Lung (tissue), 17 donors: ENCODE measurements at places on chromosomes 1 and 21. TPM values are rescaled to one million over a fixed set of nuclear protein-coding genes. Genes with fewer than 3 reads are reported as not detected.

GRCh38 chr21:41369105-41369919 lies 7.5 kb downstream of the MX2 start:
- DNase-seq = peak; percentile 9
- no peaks in the 10 kb centered on the region for H3K36me3 ChIP-seq
- H3K27me3 ChIP-seq = no peaks in the 10 kb centered on the region

- no peak overlapping the region for H3K4me3 ChIP-seq
- peaks cover 2% of the 10 kb centered on the region for H3K36me3 ChIP-seq
- H3K27ac ChIP-seq = no peak overlapping the region
- DNase-seq = no peak
- peaks cover 4% of the 10 kb centered on the region for H3K4me1 ChIP-seq
Observed at GRCh38 chr1:19287436-19288185, 959 bp downstream of the AKR7A3 start.

GRCh38 chr21:32641710-32642698 lies 29.8 kb upstream of the CFAP298 start:
- H3K36me3 ChIP-seq = peaks cover 17% of the 10 kb centered on the region
- no peak overlapping the region for H3K27ac ChIP-seq
- DNase-seq = no peak
- no peak overlapping the region for H3K4me3 ChIP-seq
- no peaks in the 10 kb centered on the region for H3K27me3 ChIP-seq
- no peaks in the 10 kb centered on the region for H3K4me1 ChIP-seq

TADA1 gene
- total RNA-seq = 8.3 TPM

- H3K4me3 ChIP-seq = no peak overlapping the region
- H3K27ac ChIP-seq = no peak overlapping the region
- peak; percentile 49 for DNase-seq
- H3K27me3 ChIP-seq = no peaks in the 10 kb centered on the region
- no peaks in the 10 kb centered on the region for H3K36me3 ChIP-seq
- H3K4me1 ChIP-seq = no peaks in the 10 kb centered on the region
Observed at GRCh38 chr1:9058465-9058864, 11.0 kb downstream of the SLC2A5 start.

DNA sequence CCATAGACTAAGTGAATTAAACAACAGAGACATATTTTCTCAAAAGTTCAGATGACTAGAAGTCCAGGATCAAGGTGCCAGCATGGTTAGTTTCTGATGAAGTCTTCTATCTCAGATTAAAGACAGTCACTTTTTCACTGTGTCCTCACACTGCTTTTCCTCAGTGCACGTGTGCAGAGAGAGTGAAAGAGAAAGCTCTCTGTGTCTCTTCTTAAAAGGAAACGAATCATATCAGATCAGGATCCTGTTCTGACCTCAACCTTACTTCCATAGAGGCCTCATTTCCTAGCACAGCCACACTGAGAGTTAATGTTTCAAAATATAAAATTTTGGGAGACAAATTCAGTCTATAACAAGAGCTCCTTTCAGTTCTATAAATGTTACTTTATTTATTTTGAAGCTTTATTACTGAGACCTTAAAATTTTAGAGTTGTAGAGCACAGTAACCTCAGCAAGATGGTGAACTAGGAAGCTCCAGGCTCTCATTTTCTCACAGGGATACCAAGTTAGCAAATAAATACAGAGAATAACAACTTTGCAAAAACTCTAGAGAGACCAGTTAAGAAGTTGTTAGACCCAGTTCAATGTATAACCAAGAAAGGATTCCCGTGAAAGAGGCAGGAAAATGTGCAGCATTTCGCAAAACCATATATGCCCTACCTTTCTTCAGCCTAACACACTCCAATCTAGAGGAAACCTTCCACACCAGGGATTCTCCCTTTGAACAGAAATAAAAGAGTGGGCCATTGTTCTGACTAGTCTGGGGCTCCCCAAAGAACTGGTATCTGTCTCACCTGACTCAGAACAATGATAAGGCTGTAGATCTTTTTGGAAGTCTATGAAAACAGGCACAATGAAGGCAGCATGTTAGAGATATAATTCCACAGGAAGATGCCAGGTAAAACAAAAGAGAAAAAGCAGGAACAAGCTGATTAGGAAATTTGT lies 372.2 kb downstream of the MRPL39 start:
- DNase-seq = no peak
- no peaks in the 10 kb centered on the region for H3K4me1 ChIP-seq
- H3K4me3 ChIP-seq = no peak overlapping the region
- no peak overlapping the region for H3K27ac ChIP-seq

SLC35D1 gene
- total RNA-seq = 8.0 TPM

ARHGAP30 gene
- 49.5 TPM for total RNA-seq

TRAF3IP3 gene
- 8.3 TPM for total RNA-seq

GRCh38 chr21:45957981-45958600 lies 23.5 kb upstream of the COL6A1 start:
- DNase-seq = peak; percentile 85

GRCh38 chr1:6991266-6991665 lies 206.0 kb downstream of the CAMTA1 start:
- no peak for DNase-seq
- H3K4me1 ChIP-seq = no peaks in the 10 kb centered on the region
- no peaks in the 10 kb centered on the region for H3K36me3 ChIP-seq
- H3K27ac ChIP-seq = no peak overlapping the region
- H3K4me3 ChIP-seq = no peak overlapping the region
- no peaks in the 10 kb centered on the region for H3K27me3 ChIP-seq

DNA sequence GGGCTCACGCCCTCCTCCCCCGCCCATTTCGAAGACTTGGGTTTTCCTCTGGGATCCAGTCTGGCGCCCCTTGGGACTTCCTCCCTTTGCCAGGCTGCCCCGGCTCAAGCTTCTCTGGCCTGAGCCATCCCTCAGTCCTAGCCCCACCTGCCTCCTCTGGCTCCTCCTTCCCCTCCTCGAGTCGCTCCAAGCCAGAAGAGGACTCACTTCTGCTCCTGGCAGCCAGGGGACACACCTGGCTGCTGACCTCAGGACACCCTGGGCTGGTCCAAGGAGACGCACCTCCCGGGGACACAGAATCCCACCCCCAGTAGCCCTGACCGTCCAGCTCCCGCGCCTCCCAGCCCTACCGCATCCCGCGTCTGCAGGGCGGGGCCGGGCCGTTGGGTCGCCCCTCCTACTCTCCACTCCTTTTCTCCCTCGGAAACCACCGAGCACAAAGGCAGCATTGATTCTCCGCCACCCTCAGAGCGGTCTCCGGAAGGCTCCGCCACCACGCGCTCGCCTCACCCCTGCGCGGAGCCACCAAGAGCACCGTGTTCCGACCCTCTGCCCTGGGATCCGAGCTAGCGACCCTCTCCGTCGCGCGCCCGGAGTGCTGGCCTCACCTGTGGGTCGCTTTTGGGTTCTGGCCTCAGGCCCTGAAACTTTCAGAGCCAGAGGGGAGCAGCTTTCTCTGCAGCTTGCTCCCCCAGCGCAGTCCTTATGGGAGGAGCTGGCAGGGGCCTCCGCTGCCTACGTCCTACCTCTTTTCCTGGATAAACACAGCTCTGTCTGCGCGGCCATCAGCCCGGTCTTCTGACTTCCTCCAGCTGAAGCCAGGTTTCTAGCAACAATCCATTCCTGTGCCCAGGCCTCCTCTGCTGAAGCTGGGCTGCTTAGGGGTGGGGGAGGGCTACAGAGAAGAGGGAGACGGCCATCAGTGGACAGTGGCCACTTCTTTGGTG lies at the start of gene C2CD4D:
Gene C2CD4D (minus strand): TSS at position 364 of the 947 bp plus-strand sequence. CDS start 831 bp downstream, outside the sequence.
- H3K4me3 ChIP-seq = peak within 1 kb of the TSS; percentile 9
- no peak within 1 kb of the TSS for H3K27ac ChIP-seq
- peak; percentile 85 for DNase-seq
- H3K27me3 ChIP-seq = peaks cover 38% of the 10 kb centered on the region

MCOLN3 gene
- total RNA-seq = 4.2 TPM

- no peak for DNase-seq
- H3K27ac ChIP-seq = peak overlapping the region; percentile 99
- no peaks in the 10 kb centered on the region for H3K27me3 ChIP-seq
- H3K4me1 ChIP-seq = no peaks in the 10 kb centered on the region
- no peaks in the 10 kb centered on the region for H3K36me3 ChIP-seq
Observed at GRCh38 chr1:229507502-229507901, 639 bp downstream of the NUP133 start.

DNA sequence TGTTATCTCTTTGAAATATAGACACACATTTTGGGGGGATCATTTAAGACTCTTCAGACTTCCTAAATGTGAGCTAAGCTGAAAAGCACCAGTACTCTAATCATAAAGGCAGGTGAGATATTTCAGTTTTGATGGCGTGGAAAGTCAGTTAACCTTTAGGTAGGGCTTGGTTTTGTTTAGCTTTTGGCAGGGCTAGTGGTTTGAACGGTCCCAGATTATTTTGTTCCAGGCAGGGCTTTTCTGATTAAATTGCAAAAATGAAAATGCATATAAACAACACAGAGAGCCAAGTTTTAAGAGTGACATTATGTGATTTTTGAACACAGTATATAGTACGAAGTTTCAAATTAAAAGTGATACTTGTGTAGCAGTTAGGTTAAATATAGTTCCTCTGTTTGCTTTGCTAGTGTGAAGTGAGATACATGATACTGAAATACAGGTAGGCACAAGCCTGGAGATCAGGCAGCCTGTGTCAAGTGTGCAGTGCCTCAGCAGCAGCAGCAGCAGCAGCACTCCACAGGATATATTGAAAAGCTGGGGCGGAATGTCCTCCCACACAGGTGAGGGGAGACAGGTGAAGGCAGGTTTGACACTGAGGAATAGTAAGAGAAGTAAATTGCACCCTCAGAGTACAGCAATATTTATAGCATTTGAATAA lies 47.4 kb downstream of the CAMTA1 start:
- peaks cover 10% of the 10 kb centered on the region for H3K4me1 ChIP-seq
- H3K4me3 ChIP-seq = no peak overlapping the region
- no peak for DNase-seq
- H3K27ac ChIP-seq = no peak overlapping the region

DNA sequence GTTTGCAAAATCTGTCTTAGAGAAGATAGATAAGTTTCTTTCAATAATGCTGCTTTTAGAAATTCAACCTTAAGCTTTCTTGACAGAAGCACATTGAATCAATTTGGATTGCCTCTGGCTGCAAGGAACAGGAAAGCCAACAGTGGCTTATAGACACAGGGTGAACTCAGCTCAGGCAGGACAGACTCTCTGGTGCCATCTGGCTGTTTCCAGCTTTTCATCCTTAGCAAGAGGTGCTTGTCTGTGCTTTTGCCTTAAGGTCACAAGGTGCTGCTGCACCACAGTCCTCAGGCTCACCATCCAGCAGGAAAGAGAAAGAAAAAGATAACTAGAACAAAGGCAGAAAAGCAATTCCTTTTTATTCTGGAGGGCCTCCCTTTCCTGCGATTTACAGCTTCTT lies 93.7 kb upstream of the ETS2 start:
- H3K4me3 ChIP-seq = no peak overlapping the region
- H3K27ac ChIP-seq = no peak overlapping the region
- peak; percentile 19 for DNase-seq
- no peaks in the 10 kb centered on the region for H3K4me1 ChIP-seq

DNA sequence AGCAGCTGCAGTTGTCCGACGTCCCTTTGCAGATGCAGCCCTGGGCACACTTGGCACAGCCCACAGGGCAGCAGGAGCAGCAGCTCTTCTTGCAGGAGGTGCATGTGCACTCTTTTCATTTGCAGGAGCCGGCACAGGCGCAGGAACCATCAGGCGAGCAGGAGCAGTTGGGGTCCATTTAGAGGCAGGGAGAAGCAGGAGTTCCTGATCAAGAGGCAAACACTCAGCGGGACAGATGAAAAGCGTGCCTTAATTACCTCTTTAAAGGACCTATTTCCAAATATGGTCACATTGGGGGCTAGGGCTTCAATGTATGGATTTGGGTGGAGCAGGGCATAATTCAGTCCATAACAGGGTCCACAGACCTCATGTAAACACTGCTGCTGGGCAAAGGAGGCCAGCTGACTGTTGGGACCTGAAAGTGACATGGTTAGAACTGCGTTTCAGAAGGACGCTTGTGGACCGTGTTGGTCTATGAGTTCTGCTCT lies 4.3 kb upstream of the CPLANE2 start:
- no peak overlapping the region for H3K4me3 ChIP-seq
- no peaks in the 10 kb centered on the region for H3K27me3 ChIP-seq

- DNase-seq = no peak
- no peaks in the 10 kb centered on the region for H3K27me3 ChIP-seq
- H3K4me1 ChIP-seq = no peaks in the 10 kb centered on the region
Observed at GRCh38 chr1:202687798-202688197, 22.5 kb downstream of the SYT2 start.

IL23R gene
- 0.15 TPM for total RNA-seq

SYT14 gene
- total RNA-seq = not detected

- no peak overlapping the region for H3K27ac ChIP-seq
- H3K36me3 ChIP-seq = no peaks in the 10 kb centered on the region
- no peak overlapping the region for H3K4me3 ChIP-seq
- no peak for DNase-seq
Observed at GRCh38 chr1:31693231-31693630, 10.6 kb downstream of the COL16A1 start.

GRCh38 chr1:179826626-179827280 lies 50.9 kb downstream of the TOR1AIP2 start:
- no peak overlapping the region for H3K4me3 ChIP-seq
- DNase-seq = no peak

DNA sequence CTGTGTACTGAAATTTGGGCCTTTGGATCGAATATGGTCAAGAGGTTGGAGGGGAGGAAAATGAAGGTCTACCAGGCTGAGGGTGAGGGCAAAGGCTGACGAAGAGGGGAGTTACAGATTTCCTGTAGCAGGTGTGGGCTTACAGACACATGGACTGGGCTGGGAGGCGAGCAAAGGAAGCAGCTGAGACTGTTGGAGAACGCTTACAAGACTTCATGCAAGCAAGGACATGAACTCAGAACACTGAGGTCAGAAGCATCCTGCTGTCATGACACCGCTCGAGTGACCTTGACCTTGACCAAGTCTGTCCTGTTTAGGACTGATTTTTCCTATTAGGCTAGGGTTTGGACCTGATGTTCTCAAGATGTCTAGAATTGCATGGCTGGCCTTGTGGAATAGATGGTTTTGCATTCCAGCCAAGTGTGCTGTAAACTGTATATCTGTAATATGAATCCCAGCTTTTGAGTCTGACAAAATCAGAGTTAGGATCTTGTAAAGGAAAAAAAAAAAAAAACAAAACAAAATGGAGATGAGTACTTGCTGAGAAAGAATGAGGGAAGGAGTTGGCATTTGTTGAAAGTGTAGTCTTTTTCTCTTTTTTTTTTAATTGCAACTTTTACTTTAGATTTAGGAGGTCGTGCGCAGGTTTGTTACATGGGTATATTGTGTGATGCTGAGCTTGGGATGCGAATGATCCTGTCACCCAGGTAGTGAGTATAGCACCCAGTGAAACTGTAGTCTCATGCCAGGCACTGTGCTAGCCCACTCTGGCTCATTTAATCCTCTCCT lies 5.8 kb downstream of the ELF3 start:
- no peak overlapping the region for H3K4me3 ChIP-seq
- no peaks in the 10 kb centered on the region for H3K27me3 ChIP-seq
- H3K27ac ChIP-seq = peak overlapping the region; percentile 37
- H3K36me3 ChIP-seq = peaks cover 11% of the 10 kb centered on the region
- no peak for DNase-seq

DNA sequence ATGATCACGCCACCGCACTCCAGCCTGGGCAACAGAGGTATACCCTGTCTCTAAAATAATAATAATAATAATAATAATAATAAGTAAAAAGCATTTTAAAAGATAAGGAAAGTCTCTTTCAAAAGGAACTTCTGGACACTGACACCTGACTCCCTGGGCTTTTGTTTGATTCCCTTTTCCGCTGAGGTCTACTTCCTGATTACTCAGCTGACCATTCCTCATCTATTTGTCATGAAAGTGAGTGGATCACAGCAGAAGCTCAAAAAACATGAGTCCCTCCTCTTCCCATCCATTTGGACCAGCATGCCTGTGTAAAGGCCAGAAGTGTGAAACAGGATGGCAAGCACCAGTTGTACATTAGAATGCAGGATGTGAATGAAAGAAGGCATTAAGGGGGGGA lies 61.1 kb upstream of the FBXO28 start:
- H3K4me3 ChIP-seq = no peak overlapping the region
- no peaks in the 10 kb centered on the region for H3K4me1 ChIP-seq
- no peaks in the 10 kb centered on the region for H3K36me3 ChIP-seq
- DNase-seq = no peak
